ENCODE measurements at places on chromosomes 6 and 20.

GRCh38 chr6:12836009-12836408, 119.4 kb downstream of the PHACTR1 start:
- DNase-seq = no peak

DNA sequence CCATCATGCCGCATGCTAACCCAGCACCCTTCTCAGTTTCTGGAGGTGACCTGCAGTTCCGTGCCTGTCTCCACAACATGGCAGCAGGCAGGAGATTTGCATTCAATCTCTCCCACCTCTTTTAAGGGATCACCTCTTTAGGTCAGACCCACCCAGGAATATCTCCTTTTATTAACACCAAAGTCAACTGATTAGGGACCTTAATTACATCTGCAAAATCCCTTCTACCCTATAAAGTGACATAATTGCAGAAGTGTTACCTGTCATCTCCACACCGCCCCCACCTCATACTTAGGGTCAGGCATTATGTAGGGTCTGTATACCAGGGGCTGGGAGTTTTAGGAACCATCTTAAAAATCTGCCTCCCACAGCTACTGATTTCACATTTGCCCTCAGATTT, 267.5 kb downstream of the TMEM242 start:
- no peak for DNase-seq

DNA sequence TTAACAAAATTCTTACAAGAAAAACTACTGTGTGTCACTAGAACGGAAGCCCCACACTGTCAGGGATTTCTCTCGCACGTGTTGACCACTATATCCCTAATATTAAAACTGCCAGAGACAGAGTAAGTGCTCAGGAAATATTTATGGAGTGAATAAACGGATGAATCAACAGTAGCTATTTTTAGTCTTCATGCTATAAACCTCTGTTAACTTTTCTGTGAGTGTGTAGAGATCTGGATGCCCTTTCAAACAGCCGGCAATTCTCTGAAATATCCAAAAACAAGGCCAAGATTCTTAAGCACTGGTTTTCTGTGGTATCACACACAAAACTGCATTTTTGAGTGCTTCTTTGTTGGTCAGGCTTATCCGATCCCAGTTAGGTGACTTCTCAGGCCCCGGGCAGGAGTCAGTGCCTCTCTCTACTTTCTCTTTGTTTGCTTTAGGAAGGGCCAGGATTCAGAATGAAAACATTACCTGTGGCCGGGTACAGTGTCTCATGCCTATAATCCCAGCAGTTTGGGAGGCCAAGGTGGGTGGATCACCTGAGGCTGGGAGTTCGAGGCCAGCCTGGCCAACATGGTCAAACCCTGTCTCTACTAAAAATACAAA, 15.7 kb downstream of the ATP9A start:
- no peak for DNase-seq

DNA sequence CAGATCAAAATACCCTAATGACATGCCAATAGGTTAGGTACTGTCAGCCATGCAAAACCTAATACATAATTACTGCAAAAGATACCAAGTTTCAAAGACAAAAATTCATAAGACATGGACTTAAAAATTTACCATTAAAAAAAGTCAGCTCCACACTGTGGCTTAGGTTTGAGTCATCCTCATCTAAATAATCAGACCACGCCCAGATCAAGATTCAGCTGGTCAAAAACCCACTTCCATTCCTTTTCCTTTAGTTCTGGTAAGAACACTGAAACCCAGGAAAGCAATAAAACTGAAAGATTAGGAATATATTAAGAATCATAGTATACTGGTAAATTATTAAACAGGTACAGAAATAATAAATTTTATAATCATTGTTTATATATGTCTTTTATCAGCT, 81.0 kb upstream of the ASF1A start:
- DNase-seq = no peak

DNA sequence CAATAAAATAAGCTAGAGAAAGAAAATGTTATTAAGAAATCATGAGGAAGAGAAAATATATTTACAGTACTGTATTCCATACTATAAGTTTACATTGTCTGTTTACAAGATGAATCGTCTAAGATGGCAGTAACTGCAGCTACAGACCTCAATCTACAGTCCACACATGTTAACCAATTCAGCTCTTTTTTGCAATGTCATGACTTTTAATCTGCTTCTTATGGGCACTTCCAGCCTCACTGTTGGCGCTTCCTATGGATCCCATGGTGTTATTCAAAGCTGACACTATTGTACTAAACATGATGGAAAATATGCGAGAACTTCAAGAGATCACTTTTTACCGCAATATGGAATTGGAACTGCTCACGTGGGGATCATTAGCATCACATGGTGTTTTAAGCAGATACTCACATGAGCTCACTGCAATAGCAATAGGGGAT, 451.5 kb upstream of the CITED2 start:
- DNase-seq = no peak

GRCh38 chr6:51199733-51200260, 381.1 kb downstream of the TFAP2B start:
- DNase-seq = no peak

DNA sequence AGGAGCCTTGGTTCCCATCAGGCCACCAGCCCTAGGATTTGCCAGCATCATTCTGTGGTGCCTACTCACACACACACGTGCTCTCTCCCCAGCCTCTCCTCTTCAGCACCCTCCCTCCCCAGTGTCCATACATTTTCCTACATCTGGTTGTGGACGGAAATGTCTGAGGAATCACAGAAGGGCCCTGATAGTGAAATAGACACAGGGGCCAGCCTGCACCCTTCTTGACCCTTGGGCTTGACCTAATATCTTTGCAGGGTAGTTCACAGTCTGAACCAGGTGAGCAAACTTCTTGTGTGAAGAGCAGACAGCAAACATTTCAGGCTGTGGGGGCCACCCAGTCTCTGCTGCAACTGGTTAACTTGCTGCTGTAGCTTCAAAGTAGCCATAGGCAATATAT, 108.5 kb upstream of the NXT1 start:
- DNase-seq = no peak

DNA sequence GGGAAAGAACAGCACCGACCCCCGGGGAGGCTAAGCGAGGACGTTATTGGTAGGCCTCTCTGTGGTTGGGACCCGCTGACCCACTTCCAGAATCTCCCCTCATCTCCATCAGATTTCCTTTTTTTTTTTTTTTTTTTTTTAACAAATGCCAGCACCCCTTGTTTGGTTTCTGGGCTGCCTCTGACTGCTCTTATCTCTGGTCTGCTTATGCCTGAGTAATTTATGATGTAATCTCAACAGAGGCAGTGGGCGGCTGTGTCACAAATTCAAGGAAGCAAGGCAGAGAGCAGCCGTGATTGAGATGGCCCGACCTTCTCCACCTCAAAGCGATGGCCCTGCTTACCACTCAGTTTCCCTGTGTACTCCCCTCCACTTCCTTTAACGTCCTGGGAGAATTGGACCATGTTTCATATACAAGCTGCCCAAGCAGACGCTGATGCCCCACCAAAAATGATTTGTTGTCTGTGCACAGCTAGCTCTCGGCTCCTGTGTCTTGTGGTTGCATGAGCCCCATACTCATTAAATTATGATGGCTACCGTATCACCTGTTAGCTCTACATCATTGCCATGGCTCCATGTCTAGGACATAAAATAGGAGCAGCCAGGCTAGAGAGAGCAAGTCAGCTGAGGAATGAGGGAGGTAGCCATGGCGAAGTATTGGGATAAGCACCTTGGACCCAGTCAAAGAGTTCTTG, 98.1 kb downstream of the ZNF217 start:
- no peak for DNase-seq

DNA sequence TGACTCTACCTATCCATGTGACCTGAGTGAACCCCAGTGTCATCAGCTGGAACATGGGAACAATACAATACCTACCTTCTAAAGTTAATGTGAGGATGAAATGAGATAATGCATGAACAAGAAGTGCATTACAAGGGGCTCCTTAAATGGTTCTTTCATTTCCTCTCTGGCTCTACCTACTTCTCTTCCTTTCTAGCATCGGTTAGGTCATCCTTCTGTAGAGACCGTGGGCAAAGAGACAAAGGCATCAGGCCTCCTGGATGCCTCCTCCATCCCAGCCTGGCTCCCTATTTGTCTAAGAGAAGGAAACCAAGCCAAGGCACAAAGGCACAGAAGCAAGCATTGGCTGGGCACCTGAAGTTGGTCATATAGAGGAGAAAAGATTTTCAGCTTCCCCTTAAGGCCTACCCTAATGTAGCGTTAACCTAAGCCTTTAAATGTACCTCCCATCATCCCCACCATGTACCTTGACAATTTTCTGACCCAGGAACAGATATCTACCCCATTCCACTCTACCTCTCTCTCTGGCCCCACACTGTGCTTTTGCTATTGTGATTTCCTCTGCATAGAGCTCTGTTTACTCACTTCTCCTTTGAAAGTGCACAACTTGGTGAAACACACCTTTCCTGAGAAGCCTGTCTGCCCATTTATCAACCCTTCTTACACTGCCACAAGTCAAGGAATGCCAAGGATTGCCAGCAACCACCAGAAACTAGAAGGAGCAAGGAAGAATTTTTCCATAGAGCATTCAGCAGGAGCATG, 86.6 kb downstream of the GCLC start:
- DNase-seq = no peak

DNA sequence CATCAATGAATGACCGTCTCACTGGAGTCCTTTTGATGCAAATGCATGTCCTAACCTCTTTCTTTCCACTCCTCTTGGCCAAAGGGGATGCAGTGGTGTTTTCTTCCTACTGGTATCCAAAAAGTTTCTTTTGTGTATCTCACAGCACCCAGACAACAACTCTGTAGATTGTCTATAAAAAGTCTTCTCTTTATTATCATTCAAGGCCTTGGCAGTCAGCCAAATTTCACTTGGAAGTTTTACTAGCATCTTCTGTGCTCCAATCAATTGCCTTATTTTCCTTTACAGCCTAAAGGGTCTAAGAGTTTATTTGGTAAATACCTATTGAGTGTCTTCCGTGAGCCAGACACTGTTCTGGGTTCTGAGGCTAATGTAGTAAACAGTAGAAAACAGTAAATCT, 150.2 kb upstream of the RNF217 start:
- DNase-seq = no peak

- no peak for DNase-seq
Observed at GRCh38 chr6:127383988-127384387, 40.6 kb upstream of the ECHDC1 start.

- no peak for DNase-seq
Observed at GRCh38 chr6:157977176-157977804, 4.4 kb upstream of the SYNJ2 start.

DNA sequence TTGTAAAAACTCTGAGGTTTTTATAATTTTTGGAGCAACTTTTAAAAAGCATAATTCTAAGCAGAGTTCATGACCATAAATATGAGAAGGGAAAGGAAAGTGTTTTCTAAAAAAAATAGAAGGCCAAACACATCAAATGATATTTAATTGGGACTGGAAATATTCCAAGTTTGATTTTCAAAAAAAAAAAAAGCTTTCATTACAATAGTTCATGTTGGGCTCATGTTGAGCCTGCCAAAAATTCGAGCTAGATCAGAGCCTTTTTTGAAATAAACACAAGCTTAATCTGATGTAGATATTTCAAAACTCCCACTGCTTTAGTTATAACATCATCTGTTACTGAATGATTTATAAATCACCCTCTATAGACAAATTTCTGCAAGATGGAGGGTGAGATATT, 163.4 kb upstream of the DEFB112 start:
- no peak for DNase-seq

DNA sequence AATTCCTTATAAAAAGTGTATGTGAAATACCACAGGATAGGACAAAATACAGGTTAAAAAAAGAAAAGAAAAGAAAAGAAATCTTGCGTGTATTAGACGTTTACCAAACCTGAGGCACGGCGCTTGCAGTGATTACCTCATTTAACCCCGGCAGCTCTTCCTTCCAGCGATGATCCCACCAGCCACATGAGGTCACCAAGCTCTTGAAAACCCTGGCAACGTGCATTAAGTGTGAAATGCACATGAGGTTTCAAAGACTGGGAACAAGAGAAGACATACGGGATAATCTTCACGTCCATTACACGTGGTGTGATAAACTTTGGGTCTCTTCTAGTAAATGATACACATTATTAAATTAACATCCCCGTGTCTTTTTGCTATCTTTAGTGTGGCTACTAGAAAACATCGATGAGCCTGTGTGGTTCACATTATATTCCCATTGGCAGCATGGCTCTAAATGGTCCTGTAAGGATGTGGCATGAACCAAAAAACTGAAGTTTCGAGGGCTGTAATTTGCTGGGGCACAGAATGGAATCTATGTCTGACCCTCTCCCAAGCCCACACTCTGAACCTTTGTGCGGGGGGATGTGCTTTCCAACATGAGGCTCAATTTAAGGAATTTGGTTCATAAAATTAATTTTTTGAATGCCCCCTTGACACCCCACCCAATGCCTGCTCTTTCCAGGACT, 59.2 kb upstream of the THBS2 start:
- no peak for DNase-seq

DNA sequence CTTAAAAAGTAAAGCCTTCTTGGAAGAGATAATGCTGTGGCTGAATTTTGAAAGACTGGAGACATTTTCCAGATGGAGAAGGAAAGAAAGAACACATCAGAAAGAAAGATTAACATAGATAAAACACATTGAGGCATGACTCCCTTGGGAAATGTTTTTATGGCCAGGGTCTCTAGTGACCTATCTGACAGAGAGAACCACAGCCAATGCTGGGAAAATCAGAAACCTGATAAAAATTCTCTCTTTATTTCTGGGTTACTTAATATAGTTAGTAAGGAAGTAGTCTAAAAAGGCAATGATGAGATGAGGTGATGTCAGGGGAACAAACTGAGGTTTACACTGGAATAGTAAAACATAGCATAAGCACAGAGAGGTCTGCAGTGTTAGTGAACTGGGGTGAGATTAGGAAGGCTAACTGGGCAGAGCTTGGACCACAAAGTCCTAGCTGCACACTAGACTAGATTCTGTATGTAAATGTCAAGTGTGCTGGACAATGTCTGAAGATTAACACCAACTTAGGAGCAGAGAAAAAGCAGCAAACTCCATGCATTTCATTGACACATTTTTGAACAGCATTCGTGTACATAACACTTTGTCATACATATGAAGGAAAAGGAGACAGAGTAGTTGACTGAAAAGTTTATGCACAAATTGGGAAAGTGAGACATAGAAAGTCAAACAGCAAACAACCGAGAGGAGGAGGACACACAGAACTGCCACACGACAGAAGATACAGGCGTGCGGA, 31.0 kb downstream of the ELOVL2 start:
- DNase-seq = no peak

- no peak for DNase-seq
Observed at GRCh38 chr20:59932616-59933295, 681 bp downstream of the SYCP2 start.

- DNase-seq = peak; percentile 16
Observed at GRCh38 chr20:51831866-51832265, 29.5 kb upstream of the SALL4 start.

GRCh38 chr20:47914792-47915191, 129.5 kb upstream of the SULF2 start:
- no peak for DNase-seq

DNA sequence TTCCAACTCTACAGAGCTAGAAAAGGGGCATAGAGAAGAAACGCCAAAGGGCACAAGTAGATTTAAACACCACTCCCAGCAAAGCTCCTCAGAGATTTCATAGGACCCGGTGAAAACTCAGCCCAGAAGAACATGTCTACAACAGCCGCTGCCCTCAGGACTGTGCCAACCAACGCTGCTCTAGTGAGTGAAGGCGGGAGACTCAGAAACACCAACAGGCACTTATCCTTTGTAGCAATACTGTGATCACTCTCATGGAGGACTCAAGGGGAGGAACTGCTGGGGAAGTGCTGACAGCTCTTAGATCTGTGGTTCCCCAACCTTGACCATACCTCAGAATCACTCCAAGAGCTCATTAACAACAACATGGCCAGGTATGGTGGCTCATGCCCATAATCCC, 39.5 kb downstream of the STAU1 start:
- no peak for DNase-seq

- DNase-seq = no peak
Observed at GRCh38 chr6:63521475-63522210, 50.6 kb upstream of the LOC128125822 start.

Data from right kidney (tissue), 9 donors.